NCI-H524 (cell line): ENCODE measurements at places on chromosomes 6 and 20.

DNA sequence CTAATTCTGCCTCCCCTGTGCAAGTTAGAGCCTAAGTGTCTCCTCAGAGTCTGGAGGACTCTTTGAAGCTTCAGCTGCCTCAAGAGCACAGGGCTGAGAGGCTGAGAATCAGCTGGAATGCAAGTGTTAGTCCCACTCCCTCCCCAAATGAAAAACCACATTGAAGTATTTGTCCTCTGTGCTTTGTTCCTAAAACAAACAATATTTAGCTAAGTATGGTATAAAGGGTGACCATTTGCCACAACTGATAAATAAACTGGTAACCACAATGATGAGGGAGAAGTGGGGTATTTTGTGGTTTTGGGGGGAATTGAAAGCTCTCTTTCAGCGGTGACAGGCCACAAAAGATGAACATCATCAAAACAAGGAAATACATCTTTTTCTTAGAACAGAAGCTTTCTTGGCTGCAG, 91.7 kb upstream of the HDDC2 start:
- DNase-seq, result no peak

- DNase-seq, result no peak
Observed at GRCh38 chr6:74585753-74586152, 620.1 kb downstream of the COL12A1 start.

GRCh38 chr6:41040101-41040939, 1.3 kb upstream of the UNC5CL start:
- no peak for DNase-seq

GRCh38 chr20:6017467-6017866, 36.4 kb downstream of the LRRN4 start:
- no peak for DNase-seq

- DNase-seq, result no peak
Observed at GRCh38 chr20:49983848-49984408, 1.1 kb downstream of the SNAI1 start.

- DNase-seq, result no peak
Observed at GRCh38 chr6:136599329-136600011, 49.2 kb upstream of the MAP7 start.
